ENCODE measurements at places on chromosomes 16 and 17.

- no peak for DNase-seq
These were observed 6.2 kb upstream of the CD300A start for GRCh38 chr17:74460241-74460640.

- no peak for DNase-seq
These were observed 90.4 kb downstream of the MARF1 start for GRCh38 chr16:15552507-15552906.

- no peak for DNase-seq
These were observed 61.6 kb downstream of the TNRC6C start for GRCh38 chr17:78019976-78020716.

GRCh38 chr17:55420776-55421178 is 858 bp downstream of the MMD start:
- no peak for DNase-seq

- no peak for DNase-seq
These were observed 16.6 kb upstream of the INPP5K start for GRCh38 chr17:1532836-1533602.

DNA sequence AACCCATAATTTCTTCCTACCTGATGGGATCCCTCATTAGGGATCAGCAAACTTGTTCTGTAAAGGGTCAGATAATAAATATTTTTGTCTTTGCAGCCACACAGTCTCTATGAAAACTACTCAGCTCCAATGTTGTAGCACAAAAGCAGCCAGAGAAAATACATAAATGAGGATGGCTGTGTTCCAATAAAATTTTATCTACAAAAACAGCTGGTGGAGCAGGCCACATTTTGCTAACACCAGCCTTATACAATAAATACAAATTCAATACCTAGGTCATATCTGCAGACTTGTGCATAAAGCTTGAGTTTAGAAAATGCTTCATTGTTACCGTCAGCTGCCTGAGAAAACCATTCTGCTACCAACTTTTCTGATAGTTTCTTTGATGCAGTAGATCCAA is 38.4 kb upstream of the INTS2 start:
- no peak for DNase-seq

- DNase-seq, result no peak
These were observed 20.8 kb downstream of the NPRL3 start for GRCh38 chr16:117379-118365.

DNA sequence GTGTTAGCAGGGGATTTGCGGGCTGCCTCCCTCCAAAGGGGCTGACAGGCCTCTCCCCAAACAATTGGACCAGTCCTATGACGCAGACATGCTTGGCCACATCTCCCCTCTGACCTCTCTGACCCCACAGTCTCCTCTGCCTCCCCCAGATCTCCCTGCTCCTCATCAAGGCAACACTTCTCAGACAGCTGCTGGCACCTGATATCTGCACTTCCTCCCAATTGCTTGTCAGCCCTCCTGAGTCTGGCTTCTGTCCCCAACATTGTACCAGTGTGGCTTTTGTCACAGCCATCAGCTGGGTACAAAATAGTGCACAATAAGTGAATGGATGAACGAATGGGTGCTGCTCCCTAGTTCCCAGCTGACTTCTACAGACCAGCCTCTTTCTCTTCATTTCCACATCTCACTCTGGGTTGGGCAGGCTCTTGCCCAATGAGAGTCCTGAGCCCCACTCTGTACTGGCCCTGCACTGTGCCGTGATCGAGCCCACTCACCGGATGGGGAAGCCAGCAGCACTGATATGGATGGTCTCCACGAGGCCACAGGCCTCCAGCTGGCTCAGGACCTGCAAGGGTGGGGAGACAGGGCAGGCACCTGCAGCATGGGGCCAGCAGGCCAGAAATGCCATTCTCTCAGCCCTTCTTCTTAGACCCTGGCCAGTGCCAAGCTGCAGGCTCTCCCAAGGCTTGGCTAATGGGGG is 17.1 kb downstream of the ZNHIT3 start:
- no peak for DNase-seq

DNA sequence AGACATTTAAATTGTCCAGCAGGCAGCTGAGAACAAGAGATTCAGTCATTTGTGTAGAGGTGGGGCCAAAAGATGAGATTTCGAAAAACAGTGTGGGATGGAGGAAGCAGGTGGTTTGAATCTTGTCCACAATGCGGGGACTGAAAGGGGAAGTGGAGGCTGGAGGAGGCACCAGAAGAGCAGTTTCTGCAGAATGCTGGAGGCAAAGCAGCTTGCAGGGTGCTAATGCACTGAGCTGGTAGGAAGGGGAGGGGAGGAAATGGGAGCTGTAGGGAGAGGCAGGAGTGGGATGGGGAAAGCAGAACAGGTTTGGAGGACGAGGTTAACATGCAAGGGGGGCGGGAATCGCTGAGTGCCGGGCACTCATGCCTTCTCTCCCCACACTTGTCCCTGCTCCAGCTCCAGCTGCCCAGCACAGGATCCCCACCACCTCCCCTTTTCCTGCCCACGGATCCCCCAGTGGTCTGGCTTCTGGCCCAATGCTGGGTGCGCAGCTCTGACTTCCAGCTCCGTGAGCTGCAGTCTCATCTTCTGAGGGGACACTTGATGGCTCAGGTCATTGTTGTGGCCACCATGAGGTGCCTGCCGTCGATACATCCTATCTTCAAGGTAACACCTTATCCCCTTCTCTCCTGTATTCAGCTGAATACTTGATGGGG is 9.4 kb downstream of the C17orf100 start:
- no peak for DNase-seq

GRCh38 chr16:78353640-78354275 is 254.3 kb downstream of the WWOX start:
- no peak for DNase-seq

DNA sequence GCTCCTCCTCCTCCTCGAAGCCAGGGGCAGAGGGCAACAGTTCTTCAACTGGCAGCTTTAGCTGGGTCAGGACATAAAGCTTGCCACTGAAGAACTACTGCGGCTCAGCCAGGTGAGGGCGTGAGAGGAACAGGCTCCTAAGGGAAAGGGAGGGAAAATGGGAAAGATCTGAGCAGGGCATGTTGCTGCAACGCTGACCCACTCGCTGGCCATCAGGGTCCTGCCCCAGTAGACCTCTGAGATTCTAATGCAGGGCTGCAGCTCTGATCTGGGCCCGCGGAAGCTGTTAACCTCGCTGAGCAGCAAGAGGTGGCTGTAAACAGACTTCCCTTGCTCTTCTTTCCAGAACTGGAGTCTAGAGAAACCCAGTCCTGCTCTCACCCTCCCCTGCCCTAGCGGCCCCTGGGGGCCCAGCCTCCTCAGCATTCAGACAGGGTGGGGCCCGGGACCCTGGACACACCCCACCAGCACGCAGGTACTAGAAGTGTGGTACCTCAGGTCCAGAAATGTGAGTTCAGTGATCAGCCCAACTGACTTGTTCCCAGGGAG is 3.8 kb upstream of the TLCD2 start:
- no peak for DNase-seq

DNA sequence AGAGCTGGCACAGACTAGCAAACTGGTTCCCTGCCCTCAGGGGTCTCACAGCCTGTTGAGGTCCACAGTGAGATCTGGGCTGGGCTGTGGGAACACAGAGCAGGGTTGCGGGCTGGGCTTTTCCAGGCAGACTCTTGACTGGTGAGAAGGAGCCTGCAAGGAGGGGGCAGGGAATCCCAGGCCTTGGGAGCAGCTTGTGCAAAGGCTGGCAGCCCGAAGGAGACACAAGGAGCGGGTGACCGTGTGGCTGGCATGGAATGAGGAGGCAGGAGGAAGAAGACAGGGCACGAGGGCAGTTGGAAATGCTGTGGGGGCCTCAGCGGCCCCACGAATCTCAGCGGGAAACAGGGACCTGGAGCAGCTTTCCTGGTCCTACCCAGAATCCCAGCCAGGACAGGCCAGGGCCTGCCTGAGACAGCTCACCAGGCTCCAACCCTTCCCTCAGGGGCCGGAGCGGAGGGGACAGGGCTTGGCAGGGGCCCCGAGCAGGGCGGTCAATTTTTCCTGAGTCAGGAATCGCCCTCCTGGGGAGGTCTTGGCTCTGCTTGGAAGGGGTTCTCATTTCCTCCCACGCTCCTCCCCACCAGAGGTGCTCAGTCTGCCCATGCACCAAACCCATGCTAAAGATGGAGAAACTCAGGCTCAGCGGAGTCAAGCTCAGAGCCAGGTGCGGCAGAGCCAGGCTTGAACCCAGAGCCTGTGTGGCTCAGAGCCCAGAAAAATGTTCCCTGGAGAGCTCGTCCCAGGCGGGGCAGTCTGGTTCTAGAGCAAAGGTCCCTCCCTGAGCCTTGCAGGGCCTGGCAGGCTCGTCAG is 9.2 kb upstream of the SNN start:
- peak; percentile 33 for DNase-seq

- no peak for DNase-seq
These were observed 301.1 kb downstream of the IRF8 start for GRCh38 chr16:86199871-86200695.

- DNase-seq, result no peak
These were observed 2.5 kb upstream of the METRNL start for GRCh38 chr17:83076938-83077337.

GRCh38 chr16:26795184-26795583 is 271.5 kb upstream of the C16orf82 start:
- no peak for DNase-seq

- DNase-seq, result no peak
These were observed 57.0 kb downstream of the NSRP1 start for GRCh38 chr17:30173649-30174048.

DNA sequence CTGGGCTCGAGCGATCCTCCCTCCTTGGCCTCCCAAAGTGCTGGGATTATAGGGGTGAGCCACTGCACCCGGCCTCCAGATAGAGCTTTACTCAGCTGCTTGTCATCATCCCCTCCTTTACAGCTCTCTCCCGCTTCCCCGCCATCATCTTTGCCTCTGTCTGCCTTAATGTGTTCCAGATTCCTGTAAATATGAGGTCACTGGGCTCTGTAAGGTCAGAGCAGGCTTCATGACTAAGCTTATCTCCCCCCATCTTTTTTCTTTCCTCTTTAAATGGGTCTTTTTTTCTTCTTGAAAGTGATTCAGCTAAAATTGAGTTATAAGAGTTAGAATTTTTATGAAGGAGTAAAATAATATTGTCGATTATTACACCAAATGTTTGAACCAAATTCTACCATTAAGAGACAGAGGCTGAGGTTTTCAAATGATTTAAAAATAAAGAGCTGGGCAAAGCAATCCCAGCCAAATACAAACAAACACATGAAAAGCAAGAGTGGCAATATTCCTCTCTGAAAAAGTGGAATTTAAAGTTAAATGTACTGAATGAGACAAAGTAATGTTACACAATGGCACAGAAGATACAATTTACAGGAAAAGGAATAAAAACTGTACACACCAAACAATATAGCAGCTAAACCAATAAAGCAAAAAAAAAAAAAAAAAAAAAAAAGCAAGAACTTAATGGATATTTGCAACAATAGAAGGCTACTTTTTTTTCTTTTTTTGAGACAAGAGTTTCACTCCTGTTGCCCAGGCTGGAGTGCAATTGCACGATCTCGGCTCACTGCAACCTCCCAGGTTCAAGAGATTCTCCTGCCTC is 62.1 kb downstream of the CRISPLD2 start:
- peak; percentile 93 for DNase-seq

DNA sequence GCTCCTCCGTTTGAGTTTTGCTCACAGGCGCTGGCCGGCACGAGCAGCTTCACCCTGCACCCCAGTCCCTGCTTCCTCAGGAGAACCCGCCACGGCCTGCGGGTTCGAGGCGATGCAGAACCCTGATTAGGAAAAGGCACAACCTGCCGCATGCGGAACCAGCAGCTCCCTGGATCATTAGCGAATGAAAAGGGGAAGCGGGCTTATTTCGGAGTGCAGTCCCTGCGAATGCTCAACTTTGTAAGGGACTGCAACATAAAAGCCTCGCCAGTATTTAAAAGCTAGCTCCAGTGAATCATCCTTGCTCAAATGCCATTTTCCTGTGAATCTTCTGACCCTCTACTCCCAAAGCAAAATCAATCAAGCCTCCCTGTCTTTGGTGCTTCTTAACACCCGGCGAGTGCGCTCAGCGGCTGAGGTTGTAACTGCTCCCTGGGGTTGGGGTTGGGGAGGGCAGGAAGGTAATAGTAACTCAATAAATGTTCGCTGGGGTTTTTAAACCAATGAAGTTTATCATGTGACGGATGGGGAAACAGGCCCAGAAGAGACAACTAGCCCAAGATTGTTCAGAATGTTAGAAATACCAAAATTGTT is 678 bp upstream of the AKAP10 start:
- DNase-seq, result no peak

DNA sequence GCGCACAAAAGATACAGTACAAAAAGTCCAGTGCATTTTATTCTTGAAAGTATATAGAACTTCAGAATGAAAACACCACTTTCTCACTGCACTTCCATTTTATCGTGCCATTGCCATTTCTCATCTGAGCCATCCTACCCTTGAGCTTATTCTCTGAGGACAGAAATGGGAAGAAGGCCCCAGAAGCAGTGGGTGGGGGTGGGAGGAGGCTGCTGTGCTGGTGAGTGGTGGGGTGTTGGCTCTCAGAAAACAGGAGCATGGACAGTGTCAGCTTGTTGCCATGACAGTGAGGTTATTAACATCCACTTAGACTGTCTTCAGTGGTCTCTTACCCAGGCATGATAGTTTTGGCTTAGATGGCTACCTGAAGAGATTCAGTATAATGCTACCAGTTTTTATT is 4.5 kb downstream of the ATMIN start:
- DNase-seq, result no peak

DNA sequence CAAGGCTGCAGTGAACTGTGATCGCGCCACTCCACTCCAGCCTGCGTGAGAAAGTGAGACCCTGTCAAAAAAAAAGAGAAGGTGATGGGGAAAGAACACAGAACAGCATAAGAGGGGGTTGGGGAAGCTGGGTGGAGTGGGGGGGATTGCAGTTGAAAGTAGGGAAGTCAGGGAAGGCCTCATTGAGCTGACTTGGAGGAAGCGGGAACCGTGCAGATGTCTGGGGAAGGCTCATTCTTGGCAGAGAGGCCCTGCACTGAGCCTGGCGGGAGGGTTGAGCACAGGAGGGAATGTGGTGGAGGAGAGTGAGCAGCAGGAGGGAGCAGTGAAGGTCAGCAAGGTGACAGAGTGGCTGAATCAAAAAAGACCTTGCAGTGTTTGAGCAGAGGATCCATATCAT is 26.9 kb downstream of the IL4R start:
- no peak for DNase-seq

DNA sequence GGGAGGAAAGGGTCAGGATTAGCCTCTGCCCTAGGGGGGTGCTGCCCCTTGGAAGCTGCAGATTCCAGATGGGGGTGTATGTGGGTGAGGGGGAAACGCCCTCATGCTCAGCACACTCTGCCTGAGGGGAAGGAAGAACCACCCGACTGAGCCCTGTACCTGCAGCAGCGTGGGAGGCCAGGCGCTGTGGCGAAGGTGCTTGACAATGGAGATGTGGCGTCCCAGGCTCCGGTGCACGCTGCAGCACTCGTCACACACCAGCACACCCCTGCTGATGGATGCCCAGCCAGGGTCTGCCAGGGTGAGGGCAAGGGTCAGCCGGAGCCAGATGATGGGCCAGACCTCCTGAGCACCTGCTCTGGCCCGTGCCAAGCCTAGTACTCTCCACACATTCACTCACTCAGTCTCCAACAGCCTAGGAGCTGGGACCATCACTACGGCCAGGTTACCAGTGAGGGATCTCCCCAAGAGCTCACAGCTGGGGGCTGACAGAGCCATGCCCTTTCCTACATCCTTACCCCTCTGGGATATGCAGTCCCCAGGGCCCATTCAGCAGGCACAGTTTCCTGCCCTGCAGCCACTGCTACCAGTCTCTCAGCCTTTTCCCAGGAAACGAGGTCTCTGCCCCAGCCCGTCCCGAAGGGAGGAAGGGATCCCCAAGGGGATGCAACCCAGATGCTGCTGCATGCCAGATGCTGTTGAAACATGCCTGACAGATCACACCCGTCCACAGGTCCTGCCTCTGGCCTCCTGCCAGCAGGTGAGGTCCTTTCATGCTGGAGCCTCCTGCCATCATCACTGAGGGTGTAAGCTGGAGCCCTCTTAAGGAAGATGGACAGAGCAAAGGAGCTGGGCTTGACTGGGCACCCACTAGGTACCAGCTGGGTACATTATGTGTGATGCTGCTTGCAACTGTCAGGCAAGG is 5.9 kb downstream of the GIT1 start:
- DNase-seq, result no peak
